ENCODE measurements at places on chromosomes 1 and 21.

- DNase-seq = no peak
These were observed 1.4 kb downstream of the DSCAM start for GRCh38 chr21:40845441-40845995.

- DNase-seq = no peak
These were observed 132.7 kb upstream of the IPO9 start for GRCh38 chr1:201696217-201696761.

DNA sequence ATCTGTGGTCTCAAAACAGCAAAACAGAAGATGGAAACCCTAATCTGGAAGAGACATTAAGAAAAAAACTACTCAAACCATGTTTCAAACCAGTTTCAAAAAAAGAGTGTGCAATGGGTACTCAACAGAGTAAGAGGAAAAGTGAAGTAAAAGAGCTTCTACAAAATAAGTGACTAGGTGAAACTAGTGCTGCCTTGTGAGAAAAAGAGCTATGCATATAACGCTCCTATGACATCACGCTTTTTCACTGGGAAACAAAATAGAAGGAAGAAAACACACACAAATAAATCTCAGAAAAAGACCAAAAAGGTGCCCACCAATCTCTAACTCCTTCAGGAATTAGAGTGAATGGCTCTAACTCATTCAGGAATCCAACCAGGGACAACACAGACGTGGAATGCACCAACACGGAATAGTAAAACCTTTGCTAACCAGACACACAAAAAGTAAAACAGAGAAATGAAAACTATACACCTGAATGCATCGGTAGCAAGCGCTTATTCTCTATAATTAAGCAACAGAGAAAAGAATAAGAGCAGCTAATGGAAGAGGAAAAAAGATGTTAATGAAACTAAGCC lies 1.3 kb downstream of the FOXJ3 start:
- DNase-seq = no peak

- DNase-seq = no peak
These were observed 46.7 kb downstream of the H3-3A start for GRCh38 chr1:226108935-226109828.

DNA sequence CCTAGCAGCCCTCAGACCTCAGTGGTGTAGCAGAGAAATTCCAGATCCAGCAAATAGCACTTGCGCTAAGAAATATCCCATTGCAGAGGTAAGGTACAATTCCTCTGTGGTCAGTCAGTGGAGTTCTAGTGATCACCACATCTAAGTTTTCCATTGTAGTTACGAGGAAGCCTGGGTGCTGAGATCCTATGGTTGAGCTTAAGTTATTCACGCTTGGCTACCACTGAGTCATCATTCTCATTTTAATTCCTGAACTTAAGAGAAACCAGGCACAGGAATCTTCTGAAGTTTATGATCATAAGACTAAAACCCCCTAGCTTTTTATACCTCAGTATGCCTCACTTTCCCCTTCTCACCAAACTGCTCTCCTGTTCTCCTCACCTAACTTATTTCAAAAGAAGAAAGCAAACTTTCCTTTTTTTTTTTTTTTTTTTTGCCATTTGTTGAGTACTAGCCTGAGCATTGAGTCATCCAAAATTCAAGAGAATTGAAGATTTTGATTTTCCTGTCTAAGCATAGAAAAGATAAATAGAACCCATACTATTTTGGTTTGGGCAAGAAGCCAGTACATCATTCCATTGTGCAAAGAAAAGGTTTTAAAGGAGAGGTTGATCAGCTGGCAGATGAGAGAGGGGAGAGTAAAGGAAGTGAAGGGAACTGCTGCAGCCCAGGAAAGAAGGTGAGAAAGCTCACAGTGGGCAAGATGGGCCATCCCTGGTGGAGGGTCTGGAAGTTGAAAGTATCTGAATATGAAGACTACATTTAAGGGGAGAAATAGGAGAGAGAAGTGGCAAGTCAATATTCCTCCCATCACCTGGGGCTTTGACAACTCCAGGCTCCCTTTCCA lies 39.9 kb downstream of the SERBP1 start:
- no peak for DNase-seq
